ENCODE measurements at places on chromosomes 13 and 19.

DNA sequence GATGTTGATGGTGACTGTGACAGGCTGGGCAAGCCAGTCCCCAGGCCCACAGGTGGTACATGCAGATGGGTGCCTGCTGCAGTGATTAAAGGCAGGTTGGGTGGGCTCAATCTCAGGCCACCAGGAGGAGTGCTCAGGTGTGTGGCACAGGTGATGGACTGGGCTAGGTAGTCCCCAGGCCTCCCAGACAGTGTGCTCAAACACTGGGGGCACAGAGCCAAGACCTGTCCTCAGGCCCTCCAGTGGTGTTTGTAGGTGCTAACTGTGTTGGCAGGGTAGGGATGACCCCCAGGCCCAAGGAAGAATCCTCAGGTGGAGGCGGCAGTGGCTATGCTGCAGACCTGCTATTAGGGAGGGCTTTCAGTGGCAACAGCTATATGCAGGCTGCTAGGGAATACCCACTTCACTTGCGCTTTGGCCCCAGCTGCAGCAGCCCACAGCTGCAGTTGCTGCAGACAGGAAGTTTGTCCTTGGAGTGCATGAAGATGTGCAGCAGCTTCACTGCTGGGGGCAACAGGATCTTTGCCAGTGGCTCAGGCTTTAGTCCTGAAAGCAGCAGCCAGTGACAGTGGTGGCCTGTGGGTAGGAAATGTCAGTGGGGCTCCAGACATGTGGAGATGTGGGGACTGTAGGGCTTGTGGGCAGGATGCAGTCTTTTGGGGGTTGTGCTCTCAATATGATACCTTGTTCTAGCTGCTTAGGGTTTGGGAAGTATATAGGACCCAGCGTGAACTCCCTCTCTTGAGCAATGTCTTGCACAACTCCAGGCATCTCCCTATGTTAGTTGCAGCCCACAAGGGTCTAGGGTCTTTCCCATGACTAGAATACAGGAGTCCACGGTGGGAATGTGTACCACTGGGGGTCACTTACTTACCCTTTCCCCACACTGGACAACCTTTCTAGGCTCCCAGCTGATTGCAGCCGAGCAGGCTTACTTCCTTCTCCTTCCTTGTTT is 54.1 kb upstream of the MLNR start:
- DNase-seq = no peak

- DNase-seq = no peak
These were observed 16.3 kb downstream of the LEUTX start for GRCh38 chr19:39795001-39795400.

- no peak for DNase-seq
These were observed 800.1 kb upstream of the PCDH9 start for GRCh38 chr13:68030152-68030809.

- no peak for DNase-seq
These were observed 19.8 kb upstream of the KLHL1 start for GRCh38 chr13:70128098-70128497.

DNA sequence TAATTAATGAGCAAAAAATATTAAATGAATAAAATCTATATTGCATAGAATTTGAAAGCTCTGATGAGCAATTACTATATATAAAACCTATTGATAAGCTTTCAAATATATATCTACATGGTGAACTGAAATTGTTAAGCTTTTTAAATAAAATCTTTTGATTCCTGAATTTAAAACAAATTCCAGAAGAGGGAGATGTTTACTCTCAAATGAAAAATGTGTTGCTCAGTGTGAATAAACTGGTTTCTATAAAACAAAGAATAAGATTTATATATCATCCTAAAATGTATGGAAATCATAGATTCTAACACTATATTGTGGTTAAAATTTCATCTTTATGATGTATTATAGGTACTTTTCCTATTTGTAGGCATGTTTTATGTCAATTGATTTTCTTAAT is 171.5 kb upstream of the SLITRK6 start:
- DNase-seq = no peak

- DNase-seq = peak; percentile 66
These were observed 125.7 kb upstream of the NBEA start for GRCh38 chr13:34816245-34816884.
